ENCODE measurements at places on chromosomes 1 and 21.

GRCh38 chr1:111199329-111199728 is 1.1 kb downstream of the DENND2D start:
- no peak for DNase-seq

DNA sequence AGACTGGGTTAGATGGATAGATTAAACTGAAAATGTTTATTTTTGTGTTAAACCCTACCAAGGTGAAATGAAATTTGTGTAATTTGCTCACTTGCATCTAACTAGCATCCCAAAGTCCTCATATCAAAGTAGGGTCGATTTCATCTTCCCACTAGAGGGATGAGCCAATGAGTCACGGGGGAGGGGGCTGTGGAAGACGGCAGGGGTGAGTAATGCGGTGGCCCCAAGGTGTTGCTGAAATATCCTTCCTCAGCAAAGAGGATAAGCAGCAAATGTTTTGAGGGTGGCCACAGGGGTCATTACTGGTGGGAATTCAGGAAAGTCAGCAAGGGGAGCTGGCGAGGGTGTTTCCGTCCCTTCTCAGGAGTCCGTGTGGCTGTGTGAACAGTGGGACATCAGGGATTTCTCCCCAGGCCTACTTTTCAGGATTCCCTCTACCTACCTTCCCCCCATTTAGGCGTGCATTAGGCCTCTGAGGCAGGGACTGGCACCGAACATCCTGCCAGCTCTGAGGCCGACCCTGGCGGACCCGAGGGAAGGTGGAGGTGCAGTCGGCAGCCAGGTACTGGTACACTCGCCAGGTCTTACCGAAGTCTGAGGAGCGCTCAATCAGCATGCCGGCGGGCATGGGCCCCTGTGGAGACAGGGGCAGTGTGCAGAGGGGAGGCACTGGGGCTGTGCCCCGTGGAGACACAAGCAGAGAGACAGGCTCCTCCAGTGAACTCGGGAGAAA is 18.1 kb downstream of the LAMB3 start:
- no peak for DNase-seq

DNA sequence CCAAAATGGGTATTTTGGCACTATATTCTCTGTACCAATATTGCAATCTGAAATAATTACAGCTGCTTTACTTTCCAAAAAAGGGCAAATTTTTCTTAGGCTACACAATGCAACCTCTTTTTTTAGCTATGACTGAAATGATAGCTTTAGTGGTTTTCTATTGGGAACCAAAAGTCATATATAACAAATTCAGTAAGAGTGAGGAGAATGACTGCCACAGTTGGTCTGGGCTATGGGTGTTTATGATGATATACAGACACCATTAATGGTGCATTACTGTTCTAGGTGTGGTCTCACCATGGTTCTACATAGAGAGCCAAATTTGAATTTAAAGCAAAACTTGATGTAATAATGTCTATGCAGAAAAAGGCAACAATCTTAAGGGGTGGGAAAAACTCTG is 72.3 kb upstream of the PTBP2 start:
- DNase-seq, result no peak

- DNase-seq, result no peak
Observed at GRCh38 chr1:200530623-200531261, 89.8 kb downstream of the KIF14 start.

DNA sequence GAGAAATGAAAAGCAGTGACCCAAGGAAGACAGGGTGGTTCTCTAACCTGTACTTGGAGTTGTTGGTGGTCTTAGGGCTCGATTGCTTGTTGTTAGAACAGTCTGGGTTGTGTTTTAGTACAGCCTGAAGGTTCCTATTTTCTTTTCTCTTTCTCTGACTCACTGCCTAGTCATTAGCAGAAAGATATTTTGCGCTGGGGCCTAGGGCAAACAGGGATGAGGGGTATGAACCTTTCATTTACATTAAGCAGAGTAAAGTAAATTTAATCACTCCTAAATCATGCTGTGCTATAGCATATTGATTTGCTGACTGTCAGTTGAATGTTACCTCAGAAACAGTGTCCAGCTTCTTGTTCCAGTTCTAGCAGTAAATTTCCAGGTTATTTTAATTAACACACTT is 197.2 kb downstream of the RWDD3 start:
- DNase-seq, result no peak
